ENCODE measurements at places on chromosomes 12 and 14.

DNA sequence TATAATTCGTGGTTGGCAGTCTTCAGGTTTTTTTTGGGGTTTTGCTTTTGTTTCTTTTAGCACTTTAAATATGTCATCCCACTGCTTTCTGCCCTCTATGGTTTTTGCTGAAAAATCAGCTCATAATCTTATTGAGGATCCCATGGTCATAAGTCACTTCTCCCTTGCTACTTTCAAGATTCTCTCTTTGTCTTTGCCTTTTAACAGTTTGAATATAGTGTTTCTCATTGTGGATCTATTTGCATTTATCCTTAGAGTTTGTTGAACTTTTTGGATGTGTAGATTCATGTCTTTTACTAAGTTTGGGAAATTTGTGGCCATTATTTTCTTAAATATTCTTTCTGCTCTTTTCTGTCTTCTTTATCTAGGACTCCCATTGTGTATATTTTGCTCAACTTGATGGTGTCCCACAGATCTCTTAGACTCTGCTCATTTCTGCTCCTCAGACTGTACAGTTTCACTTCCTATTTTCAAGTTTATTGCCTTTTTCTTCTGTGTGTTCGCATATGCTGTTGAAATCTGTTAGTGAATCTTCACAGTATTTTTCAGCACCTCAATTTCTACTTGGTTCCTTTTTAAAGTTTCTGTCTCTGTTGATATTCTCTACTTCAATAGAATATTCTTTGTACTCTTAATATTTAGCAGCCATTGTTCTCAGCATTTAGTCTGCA, 70.8 kb downstream of the WNK1 start:
- no peak for DNase-seq

DNA sequence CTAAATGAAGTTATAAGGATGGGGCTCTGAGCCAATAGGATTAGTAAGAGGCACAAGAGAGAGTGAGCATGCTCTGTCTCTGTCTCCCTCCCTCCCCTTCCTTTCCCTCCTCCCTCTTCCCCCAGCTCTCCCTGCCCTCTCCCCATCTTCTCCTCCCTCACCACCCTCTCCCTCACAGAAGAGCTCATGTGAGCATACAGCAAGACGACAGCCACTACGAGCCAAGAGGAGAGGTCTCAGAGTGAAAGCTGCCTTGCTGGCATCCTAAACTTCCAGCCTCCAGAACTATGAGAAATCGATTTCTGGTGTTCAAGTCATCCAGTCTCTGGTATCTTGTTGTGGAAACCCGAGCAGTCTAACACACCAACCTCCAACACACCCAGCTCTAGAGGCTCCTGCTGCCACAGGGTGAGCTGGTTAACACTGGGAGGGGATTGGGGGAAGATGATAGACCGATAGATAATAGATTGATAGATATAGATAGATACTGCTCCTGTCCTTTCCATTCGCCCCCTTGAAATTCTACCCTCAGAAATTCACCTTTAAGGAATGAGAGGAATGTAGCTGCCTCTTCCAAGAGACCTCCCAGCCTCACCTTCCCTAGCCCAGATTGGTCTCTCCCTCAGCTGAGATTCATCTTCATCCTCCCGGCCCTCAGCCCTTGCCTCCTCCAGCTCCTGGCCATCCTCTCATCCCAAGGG, 25.8 kb upstream of the ACTN1 start:
- no peak for DNase-seq

- no peak for DNase-seq
Observed at GRCh38 chr12:122895320-122895703, 612 bp downstream of the VPS37B start.

DNA sequence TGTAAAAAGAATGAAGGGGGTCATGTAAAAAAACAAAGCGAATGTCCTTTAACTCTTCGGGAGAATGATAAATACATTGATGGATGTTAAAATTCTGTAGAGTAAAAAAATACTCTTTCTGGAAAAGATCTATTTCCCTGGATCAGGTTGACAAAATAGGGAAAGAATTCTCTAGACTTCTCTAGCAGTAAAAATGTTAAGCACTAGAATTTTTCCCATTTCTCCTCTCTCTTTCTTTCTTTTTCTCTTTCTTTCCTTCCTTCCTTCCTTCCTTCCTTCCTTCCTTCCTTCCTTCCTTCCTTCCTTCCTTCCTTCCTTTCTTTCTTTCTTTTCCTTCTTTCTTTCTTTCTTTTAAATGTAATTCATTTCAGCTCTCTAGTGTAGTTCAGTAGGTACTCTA, 552.5 kb downstream of the LRFN5 start:
- no peak for DNase-seq

All from colonic mucosa (tissue), 4 donors.